NCI-H1436 treated with DMSO at 0.1 percent for 48 hours (cell line): ENCODE measurements at places on chromosomes 11 and 22.
A peak's percentile ranks its signal among the peaks of the same experiment; 100 is the strongest.

DNA sequence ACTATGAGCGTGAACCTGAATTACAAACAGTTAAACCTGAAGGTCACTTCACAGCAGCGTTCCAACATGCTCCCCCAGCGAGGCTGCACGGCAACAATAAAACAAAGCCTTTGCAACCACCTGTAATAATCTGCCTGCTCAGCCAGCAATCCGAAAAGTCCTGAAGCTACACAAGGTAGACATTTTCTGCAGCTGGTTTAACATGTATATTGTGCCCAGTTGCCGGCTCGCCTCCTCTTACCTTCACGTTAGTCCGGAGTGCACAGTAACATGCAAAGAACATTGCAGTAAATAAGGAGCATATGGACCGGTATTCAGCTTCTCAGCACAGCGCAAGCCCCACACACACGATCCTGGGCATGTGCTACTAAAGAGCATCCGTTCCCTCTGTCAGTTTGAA, 704.3 kb downstream of the DLG2 start:
- no peak for DNase-seq

DNA sequence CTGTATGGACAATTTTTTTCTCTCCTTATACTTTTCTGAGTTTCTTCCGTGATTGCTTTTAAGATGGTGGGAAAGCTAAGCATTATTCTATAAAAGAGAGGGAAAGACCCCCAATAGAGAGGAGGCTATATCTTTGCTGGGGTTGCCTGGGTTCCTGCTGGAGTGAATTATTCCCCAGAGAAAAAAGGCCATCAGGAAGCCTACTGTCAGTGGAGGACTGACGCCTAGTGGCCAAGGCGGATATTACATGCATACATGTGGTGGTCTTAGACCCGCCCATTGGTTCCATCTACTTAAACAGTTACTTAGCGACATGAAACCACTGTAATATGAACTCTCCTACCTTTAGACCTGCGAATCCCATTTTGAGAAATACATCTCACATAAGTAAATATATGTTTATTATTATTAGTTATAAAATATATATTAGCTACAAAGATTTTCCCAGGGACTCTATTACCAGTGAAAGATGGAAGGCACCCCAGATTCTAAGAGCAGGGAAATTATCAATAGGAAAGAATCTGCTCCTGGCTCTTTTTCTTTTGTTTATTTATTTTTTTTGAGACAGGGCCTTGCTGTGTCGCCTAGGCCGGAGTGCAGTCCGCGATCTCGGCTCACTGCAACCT, 15.7 kb upstream of the PGA3 start:
- peak; percentile 32 for DNase-seq

- no peak for DNase-seq
Measured at GRCh38 chr11:26992031-26992541, 1.8 kb upstream of the FIBIN start.

GRCh38 chr22:17910561-17911311, 113.6 kb downstream of the MICAL3 start:
- no peak for DNase-seq

DNA sequence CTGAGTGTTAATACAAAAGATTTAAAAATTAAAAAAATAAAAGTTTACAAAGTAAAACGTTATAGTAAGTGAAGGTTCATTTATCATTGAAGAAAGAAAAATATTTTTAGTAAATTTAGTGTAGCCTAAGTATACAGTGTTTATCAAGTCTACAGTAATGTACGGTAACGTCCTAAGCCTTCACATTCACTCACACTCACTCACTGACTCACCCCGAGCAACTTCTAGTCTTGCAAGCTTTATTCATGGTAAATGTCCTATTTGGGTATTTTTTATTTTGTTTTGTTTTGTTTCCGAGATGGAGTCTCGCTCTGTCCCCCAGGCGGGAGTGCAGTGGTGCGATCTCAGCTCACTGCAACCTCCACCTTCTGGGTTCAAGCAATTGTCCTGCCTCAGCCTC, 8.8 kb downstream of the CASTOR1 start:
- no peak for DNase-seq

DNA sequence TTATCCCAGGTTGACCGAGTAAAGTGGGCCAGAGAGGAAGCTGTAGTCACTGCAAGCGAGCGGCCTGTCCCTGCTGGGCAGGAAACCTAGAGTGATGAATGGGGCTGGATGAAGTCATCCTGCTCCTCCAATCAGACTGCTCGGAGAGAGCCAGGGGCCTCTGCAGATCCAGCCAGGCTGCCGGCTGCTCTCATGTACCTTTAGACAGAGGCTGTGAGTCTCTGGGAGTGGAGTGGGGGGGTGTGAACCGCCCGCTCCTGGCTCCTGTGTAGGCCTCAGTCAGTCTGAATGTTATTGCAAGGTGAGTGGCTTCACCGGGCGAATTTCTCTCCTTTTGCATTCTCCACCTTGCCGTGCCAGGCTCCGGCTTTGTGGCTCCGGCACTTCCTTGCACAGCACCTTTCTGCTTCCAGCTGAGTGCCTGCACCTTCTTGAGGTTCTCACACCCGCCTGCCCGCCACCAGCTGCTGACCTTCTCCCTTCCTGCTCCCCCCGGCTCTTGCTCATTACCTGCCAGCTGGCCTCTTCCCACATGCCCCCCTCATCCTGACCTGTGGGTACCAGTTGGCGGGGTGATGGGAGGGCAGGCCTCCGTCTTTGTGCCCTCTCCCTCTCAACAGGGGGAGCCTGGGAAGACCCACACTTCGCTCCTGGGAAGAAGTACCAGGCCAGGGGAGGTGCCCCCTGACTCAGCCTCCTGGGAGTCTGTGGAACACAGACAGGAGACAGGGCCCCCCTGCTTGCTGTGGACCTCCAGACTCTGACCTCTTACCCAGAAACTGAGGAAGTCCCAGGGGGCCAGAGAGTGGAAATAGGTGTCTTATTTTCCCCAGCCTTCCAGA, 79.9 kb downstream of the GRAMD1B start:
- no peak for DNase-seq

DNA sequence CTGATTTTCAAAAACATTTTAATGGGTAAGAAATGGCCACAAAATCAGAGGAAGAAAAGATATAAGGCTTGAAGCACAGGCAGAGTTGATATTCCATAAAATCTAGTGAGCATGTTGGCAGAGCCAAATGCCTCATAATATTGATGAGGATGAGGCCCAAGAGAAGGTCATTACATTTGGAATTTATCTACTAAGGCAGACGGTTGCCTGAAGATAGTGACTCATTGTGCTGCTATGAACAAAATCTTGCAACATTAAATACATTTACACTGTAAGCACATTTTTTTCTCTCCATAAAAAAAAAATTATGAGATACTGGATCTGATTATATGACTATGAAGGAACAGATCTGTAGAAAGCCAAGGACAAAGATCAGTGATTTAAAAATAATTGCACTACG, 881.4 kb upstream of the CHORDC1 start:
- no peak for DNase-seq

DNA sequence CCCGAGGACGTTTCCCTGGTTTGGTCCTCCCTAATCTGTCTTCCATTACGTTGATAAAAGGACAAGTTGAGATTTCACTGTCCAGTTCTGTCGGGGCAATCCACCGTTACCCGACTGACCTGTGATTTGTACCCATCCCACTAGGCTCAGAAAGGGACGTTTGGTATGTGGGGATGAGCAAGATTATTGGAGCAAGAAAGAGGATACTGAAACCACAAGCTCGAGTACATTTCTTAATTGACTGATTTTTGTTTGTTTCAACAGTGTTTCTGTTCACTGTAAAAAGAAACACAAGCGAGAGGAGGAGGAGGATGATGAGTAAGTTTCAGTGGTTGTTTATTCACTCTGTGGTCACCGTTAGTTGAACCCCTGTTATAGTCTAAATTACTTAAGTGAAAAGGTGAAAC, 969 bp downstream of the CCDC117 start:
- DNase-seq = no peak

DNA sequence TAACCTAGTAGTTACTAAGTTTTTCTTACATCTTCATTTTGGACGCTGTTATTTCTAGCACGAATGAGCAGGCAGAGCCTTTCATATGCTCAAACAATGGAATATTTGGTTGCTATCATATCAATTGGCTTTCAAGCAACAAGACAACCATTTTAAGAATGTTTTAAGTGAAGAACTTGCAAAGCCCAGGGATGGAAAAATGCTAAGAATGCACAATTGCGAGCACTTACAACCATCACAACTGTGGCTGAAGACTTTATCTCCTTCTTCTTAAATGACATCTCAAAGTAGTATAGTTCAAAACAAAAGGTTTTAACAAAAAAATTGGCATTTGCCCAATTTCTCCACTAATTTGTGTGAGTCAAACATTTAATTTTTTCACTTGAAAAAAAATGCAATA, 8.3 kb upstream of the MMP1 start:
- DNase-seq = no peak

DNA sequence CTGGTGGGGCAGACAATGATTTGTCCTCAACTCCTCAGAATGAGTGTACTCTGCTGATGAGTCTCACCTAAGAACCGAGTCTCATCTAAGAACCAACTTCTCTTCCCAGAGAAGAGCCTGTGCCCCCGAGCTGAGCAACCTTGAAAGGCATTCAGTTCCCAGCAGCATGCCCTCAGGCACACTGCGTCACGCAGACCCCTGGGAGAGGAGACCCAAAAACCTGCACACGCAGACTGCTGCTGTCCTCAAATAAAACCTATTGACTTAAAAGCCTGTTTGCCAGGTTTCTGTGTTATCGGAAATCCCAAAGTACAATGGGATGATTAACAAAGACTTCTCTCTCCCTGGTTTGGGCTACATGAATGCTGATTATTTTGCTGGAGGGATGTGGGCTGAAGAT, 121.2 kb downstream of the C11orf58 start:
- no peak for DNase-seq

GRCh38 chr11:30392221-30392784, 69.4 kb downstream of the ARL14EP start:
- no peak for DNase-seq

DNA sequence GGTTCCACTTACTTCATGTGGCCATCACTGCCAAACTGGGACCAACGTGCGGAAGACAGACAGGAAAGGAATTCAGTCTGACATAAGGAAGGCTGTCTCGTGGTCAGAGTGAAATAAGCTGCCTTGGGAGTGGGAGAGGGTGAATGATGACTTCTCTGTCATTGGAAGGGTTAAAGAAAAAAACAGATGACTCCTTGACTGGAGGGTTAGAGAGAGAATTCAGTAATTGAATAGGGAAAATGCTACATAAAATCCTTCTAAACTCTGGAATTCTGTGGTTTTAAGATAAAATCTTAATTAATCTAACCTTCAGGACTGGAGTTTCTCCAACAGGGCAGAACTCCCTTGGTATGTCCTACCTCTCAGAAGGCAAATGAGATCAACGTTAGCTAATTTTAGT, 33.8 kb downstream of the RAB30 start:
- DNase-seq = no peak

GRCh38 chr11:134558916-134559601, 147.0 kb upstream of the B3GAT1 start:
- no peak for DNase-seq

DNA sequence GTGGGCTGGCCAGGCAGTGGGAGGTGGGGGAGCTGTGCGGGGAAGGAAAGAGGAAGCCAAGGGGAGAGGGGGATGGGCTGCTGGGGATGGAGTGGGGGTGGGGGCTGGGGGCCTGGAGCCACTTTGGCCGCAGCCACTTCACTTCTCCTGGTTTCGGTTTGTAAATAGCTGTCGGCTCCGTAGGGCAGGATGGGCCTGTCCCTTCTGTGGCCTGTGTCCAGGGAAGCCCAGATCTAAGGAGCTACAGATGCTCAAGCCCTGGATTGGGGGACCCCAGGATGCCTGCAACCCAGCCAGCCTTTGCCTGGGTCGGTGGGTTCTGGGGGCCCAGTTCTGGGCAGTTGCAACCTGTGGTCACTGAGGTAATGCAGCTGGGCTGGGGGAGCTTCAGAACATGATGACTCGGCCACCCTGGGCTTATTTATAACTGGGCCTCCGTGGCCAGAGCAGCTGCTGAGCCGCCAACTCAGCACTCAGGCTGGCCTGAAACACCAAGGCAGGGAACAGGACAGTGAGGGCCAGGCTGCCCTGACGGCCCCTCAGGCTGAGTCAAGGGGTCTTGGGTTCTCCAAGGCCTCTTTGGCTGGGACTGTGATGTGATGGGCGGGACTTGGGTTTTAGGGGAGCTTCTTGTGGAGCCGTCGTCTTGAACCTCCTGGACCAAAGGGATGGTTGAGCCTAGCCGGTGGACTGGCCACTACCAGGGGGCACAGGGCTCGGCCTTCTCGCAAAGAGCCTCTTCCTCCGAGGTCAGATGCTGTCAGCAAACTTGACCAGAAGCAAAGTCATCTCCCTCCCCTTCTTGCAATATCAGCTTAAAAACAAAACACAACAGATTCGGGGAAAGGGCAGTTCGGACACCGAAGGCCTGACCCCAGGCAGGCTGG, 15.0 kb upstream of the SLC39A13 start:
- no peak for DNase-seq

GRCh38 chr11:8339592-8340022, 75.9 kb upstream of the LMO1 start:
- DNase-seq = no peak

DNA sequence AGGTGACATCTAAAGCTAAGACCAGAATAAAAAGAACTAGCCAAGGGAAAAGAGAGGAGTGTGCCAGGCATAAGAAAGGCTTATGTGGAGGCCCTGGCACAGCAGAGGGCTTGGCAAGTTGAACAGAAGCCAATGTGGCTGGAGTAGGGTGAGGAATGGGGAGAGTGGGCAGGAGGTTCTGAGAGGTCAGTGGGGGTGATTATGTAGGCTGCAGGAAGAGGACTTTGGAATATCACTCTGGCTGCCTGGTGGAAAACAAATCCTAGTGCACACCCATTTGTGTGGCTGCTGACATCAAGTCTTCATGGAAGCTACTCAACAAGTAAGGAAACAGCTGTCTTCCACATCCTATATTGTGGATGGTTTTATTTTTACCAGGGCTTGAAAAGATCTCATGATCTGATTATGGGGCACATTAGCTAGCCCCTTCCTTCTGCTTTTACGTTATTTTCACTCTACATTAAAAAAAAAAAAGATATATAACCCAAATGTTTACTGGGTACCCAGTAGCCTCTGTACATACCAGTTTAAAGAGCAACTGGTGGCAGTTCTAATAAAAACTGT, 3.4 kb downstream of the MRPL16 start:
- no peak for DNase-seq

DNA sequence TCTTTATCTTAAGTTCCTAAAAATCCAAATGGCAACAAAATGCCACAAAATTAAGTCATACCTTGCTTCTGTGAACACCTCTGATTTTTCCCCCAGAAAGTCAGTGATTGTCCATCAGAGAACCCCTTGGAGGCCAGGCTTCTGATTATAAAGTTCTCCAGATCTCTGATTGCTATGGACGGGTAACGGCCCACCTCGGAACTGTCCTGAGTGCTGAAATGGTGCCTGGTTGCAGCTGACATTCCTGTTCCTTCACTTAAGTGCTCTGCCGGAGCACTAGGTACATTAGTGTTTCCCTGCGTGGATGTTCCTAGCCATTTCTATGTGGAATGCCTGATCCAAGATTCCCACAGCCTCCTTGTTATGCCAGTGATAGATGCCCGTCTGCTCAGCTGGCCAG, 85.0 kb downstream of the CHST1 start:
- no peak for DNase-seq

GRCh38 chr11:11421509-11421908, 68.5 kb upstream of the CSNK2A3 start:
- DNase-seq = no peak

GRCh38 chr11:132523929-132524328, 1008.4 kb downstream of the OPCML start:
- DNase-seq = no peak

GRCh38 chr22:19717691-19718455, 3.6 kb downstream of the SEPTIN5 start:
- DNase-seq = no peak

GRCh38 chr11:109033627-109034338, 368.9 kb downstream of the DDX10 start:
- DNase-seq = no peak
